Hematopoietic multipotent progenitor cell treated with erythropoietin and hydrocortisone succinate and interleukin-3 and kit ligand, for 17 days (in vitro differentiated cells): ENCODE measurements at places on chromosomes 7 and 10.

DNA sequence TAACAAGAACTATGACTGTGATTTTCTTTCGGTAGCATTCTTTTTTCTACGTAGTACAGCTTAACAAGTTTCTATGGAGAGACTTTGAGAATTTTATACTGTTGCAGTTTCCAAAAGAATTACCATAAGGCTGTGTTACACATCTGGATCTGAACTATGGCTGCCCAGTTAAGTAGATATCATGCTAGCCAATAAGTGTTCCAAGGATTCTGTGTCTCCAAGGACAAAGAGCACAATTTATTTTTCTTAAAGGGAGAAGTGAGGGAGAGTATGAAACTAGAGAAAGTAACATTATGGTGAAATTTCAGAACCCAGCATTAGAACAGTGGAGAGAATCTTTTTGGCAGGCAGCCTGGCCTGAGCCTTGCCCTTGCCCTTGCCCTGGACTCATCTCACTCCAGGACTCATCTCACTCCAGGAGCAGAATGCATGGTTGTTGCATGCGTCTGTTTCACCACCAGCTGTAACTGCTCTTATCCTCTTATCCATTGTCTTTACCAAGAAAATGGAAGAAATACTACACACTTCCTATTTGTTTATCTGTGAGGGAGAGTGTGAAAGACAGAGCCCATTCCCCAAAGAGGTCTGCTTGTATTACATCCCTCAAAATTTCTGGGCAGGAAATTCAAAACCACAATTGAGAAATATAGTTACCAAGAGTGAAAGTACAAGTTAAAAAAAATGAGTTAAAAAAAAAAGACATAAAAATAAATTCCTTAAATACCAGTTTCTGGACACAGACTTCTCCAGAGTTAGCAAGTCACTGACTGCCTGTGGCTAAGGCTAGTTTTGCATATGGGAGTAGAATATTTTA is 1067.5 kb downstream of the NRG3 start:
- no peak for DNase-seq

GRCh38 chr10:1198453-1199344 is 142.5 kb downstream of the WDR37 start:
- DNase-seq, result no peak

- peak; percentile 6 for DNase-seq
These were observed 59.7 kb upstream of the RAB11FIP2 start for GRCh38 chr10:118106426-118106825.

- no peak for DNase-seq
These were observed 130.0 kb downstream of the FAM53B start for GRCh38 chr10:124614003-124614659.

DNA sequence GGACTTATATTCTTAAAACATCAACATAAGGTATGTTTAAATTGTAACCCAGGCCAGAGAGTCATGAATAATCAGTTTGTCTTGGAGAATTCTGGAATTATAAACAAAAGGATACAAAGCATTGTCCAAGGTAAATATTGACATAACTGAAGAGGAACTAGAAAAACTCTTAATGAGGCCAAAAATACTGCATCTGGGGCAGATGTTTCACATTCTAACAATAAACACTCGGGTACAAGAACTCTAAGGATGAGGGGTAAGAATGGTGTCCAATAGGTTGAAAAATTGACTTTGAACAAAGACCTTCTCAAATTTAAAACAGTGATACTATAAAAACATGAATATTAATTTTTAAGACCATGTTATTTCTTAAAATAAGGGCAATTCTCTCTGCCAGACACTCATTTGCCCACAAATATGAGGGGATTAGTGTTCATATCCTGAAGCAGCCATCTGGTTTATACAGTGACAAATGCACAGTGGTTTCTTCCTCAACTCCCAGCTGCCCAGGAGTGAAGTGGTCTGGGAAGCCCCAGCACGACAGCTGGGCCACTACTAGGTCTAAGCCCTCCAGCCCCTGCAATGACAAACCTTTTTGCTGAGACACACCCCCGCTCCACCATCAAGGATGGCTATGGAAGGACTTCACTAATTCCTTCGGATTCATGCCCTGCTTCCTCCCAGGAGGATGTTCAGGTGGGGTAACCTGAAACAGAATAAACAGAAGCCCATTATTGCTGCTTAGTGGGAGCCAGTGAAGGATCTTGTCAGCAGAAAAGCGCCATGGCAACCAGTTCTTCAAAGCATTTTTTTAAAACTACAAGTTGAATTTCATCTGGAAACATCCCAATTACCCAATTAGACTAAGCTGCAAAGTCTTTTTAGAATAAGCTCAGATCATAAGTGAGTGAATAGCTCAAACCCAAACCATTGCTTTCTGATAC is 107.5 kb upstream of the ARID5B start:
- DNase-seq, result no peak

- DNase-seq, result no peak
These were observed 39.9 kb downstream of the SLC26A4 start for GRCh38 chr7:107700570-107700969.

DNA sequence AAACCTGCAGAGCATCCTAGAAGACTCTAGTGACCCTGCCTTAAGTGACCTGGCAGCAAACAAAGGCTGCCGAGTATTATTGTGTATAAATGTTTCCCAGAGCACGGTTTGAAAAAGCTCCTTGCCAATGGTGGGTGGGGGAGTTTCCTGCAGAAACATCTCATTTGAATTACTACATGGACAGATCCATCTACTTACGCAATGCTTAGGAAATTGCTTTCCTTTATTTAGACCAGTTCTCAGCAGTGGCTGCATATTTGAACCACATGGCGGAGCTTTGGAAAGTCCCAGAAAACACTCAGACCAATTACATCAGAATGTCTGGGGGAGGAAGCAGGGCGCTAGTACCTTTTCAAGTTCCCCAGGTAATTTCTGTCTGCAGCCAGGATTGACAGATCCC is 560.9 kb downstream of the SDK1 start:
- DNase-seq, result no peak

DNA sequence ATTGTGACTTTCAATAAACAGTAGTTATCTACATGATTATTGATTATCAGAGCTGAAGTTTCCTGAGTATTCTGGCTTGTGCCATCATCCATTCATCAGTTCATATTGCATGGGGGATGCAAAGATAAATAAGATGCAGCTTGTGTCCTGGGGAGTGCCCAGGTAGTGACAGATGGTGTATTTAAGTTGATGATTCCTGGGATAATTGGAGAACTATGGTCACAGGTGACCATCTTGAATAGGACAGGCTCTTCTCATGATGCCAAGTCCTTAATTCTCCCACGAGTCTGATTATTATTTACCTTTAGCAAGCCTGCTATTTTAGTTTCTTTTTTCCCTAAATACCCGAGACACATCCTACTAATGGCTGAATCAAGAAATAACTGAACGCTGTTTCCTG is 64.9 kb downstream of the PLPP4 start:
- DNase-seq, result no peak

- DNase-seq, result no peak
These were observed 96.5 kb upstream of the MACROH2A2 start for GRCh38 chr10:69955897-69956740.

GRCh38 chr7:144399946-144400345 is 3.5 kb downstream of the NOBOX start:
- DNase-seq, result no peak

GRCh38 chr7:101410743-101411507 is 48.2 kb downstream of the COL26A1 start:
- DNase-seq, result peak; percentile 37

GRCh38 chr7:69002416-69002815 is 595.9 kb upstream of the AUTS2 start:
- no peak for DNase-seq

DNA sequence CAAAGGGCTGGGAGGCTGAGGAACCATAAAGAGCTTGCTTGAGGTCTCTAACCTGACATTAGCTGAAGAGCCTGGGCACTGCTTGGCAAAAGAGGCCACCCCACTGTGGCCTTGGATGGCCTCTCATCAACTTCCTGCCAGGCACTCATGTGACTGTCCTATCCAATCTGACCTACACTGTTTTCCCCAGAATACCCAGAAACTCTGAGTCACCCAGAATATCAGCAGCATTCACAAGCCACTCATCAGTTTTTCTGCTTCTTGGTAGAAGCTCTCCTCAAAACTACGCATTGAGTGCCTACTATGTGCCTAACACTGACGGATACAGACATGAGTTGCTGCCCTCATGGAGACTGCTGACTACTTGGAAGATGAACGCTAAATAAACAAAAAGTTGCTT is 4.1 kb upstream of the NT5C2 start:
- peak; percentile 91 for DNase-seq

- DNase-seq, result no peak
These were observed 371.1 kb downstream of the LRRTM3 start for GRCh38 chr10:67296926-67297325.

GRCh38 chr10:127892743-127893142 is at the start of gene CLRN3:
Gene CLRN3, minus strand, starts transcription at chr10:127892941. Its CDS starts 157 bp downstream, at chr10:127892784.
- no peak for DNase-seq

DNA sequence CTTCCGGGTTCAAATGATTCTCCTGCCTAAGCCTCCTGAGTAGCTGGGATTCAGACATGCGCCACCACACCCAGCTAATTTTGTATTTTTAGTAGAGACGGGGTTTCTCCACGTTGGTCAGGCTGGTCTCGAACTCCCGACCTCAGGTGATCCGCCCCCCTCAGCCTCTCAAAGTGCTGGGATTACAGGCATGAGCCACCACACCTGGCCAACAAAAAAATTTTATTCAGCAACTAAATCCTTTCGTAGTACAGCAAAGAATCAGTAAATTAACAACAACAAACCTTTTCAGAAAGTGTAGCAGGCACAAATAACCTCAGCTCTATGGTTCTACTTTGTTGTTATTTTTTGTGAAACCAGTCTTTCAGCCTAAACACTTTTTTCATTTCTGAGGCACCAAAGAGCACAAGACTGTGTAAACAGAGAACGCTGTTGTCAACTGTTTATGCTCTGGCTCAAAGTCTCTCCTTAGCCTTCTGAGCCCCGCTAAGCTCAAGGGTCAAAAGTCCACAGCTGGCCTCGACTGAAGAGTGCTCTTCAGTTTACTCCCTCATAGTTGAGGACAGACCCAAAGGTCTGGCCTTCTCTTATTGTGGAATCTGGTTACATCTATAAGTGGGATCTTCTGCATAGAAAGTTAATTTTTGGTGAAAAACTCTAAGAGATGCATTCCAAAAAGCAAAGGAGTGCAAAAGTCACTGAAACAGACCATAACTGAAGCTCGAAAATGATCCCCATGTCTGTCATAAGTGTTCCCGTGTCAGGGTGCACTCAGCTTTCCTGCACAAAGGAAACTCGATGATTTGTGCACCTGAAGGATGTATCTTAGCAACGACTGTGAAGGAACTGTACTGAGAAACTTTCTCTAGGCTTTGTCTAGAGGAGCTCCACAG is 24.6 kb upstream of the DDX50 start:
- DNase-seq, result no peak

DNA sequence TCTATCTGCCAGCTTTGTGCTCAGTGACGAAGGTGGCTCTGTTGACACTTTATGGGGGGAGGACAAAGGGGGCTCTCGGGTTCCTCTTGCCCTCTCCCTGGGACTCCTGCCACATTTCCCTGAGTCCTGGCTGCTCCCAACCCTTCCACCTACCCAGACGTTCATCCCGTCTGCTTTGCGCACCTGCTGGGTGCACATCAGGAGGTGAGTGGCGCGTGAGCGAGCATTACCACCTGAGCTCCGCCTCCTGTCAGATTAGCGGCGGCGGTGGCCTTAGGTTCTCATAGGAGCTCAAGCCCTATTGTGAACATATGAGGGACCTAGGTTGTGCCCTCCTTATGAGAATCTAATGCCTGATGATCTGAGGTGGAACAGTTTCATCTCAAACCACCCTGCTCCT is 137.2 kb downstream of the DYNC2I1 start:
- DNase-seq, result no peak

DNA sequence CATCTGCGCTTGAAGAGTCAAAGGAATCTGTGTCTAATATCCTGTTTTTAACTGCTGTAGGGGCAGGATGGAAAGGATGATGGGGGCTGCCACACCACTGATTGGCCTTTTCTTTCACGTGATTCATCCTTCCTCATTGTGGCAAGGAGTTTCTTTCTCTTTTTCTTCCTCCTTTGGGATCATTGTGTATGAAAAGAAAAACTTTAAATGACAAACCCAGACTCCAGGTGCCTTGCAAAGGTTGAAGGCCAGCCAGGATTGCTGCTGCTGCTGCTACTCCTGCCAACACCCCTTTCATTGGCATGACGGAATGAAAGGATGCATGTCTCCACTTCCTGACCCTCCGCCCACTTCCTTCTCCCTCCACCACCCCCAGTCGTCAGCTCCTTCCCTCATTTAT is 6.5 kb upstream of the OIT3 start:
- DNase-seq, result no peak

GRCh38 chr10:122259075-122259466 is 12.0 kb upstream of the BTBD16 start:
- DNase-seq, result no peak

DNA sequence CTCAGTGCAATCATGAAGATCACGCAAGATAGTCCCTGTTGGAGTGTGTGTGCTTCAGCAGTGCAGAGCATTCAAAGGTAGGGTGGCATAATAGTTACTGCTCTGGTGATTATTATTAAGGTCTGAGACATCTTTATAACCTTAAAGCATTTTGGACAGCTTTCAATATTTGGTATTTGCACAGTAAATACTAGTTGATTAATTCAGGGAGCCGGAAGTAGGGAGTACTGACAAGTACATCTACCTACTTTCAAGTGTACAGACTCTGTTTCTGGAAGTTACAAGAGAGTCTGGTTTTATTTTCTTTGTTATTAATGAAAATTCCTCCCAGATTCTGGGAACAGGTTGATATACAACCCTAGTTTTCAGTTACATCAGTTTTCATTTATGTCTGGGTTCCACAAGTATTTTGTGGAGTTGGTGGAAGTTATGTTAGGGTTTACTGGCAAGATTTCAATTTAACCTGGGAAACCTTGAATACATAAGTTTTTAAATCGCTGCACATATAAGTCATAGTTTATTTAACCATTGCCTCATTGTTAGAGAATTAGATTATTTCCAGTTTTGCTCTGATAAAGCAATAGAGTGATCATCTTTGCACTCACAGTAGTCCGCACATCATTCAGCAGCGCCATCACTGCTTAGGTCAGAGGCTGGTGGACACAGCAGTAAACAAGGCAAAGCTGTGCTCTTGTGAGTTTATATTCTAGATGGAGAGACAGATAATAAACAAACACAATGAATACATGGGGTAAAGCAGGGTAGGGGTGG is 366.6 kb downstream of the REEP3 start:
- no peak for DNase-seq

DNA sequence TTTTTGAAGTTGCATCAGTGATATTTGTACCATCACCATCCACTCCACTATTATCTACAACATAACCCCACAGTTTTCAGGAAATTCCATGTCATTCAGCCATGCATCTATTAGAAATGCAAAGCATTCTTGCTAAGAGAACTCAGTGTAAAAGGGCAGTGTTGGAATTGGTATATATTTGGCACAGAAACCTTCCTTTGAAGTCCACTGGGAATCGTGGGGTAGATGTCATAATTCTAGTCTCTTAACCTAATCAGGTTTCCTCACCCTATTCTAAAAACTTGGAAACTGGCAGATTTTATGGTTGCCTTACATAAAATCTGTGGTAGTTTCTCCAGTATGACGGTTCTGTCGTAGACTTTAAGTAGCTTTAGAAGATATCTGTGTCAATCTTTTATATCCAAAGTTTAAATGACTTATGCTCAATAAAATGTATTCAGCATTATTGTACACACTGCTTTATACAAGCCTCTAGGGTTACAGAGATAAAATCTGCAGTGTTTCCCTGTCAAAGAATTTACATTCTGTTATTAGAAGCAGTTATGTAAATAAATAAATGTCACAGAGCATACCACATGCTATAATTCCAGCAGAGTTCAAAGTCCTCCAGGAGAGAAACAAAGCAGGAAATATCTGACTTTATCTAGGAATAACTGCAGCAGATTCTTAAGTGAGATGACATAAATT is 704.4 kb upstream of the CELF2 start:
- no peak for DNase-seq

- no peak for DNase-seq
These were observed 84.8 kb upstream of the PHF14 start for GRCh38 chr7:10888861-10889260.
